ENCODE measurements at places on chromosomes 1 and 21.

GRCh38 chr1:98813738-98814309 lies 152.3 kb downstream of the SNX7 start:
- DNase-seq = no peak

DNA sequence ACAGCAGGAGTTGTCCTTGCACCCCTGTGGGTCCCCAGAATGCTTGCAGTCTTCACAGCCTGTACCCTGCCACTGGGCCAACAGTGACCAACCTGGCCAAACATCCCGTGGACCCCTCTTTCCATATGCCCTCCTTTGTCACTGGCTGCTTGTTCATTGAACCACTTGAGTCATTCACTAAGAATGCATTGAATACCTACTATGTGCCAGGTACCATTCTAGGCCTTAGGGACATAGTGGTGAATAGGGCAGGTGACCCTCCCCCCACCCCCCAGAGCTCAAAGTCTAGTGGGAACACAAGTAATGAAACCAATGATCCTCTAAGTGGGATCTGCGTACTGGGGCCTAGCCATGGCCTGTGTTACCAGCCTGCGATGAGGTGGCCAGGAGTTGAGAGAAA lies 28.2 kb downstream of the PIGP start:
- DNase-seq = no peak

DNA sequence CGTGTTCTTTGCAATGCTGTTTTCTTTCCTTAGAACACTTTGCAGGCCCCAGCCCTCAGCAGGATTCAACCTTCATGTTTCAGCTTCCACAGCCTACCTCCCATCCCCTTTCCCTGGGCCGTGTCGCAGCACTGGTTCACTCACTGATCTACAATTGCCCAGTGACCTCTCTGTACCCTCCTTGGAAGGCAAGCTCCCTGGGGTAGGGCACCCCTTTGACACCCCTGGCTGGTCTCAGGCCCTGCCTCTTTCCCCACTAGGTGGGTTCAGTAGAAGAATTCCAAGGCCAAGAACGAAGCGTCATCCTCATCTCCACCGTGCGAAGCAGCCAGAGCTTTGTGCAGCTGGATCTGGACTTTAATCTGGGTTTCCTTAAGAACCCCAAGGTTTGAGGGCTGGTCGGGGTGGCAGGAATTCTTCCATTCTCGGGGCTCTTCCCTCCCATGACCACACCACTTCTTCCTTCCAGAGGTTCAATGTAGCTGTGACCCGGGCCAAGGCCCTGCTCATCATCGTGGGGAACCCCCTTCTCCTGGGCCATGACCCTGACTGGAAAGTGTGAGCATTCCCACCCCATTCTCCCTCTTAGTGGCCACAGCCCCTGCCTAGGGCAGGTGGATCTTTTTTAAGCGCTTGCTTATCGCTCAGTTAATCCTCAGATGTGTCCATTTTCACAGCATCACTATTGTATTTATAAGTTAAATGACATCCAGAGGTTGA lies 7.3 kb downstream of the RHOC start:
- no peak for DNase-seq

DNA sequence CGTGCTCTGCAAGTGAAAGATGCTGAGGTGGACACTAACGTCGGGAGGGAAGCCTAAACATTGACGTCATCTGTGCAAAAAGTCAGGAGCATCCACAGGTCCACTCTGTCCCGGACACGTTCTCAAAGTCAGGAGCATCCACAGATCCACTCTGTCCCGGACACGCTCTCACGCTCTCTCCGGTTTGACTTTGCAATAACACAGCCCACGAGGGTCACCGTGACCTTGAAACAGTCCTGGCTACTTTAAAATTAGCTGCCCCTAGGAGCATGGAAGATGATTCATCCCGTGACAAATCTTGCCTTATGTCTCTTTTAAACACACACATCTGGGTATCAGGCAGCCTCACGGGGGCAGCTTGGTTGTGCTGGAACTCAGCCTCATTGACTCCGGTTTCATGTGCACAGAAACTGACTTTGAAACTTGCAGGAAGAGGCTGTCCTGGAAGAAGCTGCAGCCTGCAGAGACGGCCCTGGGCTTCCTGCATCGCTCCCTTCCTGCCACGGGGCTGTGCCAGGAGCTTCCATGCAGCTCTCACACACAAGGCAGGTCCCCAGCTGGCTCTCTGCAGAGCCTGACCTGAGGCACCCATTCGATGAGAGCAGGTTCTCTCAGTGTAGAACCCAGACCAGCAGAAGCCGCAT lies 18.1 kb upstream of the COL18A1 start:
- no peak for DNase-seq

DNA sequence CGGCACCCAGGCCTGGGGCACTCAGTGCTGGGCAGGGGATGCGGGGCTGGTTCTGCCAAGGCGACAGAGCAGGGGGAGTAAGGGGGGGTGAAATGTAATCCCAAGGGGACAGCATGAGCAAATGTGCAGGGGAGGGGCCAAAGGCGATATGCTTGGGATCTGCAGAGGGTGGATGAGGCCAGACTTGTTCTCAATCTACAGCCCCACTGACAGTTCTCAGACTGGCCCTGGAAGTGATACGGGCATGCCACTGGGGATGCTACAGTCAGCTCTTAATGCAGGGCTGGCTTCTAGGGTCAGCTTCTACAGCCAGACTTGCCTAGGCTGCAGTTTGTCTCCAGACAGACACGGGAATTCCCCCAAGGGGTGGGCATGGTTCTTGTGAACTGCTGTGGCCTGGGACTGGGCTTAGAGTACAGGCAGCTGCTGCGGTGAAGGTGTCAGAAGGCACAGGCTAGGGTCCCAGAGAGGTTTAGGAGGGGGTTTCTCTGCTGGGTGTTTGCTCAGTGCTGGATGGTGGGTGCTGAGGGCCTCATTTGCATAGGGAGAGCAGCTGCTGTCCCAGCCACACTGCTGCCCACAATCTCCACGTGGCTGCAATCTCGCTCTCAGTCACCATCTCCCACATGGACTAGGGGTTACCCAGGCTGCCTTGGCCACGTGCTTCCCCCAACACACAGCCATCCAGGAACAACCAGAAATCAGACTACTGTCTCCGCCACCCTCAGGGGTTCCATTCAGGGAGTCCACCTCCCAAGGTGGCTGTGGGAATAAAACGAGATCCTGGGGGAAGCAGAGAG lies 190.1 kb downstream of the HIVEP3 start:
- no peak for DNase-seq

GRCh38 chr1:14626869-14627607 lies 28.6 kb downstream of the KAZN start:
- no peak for DNase-seq

DNA sequence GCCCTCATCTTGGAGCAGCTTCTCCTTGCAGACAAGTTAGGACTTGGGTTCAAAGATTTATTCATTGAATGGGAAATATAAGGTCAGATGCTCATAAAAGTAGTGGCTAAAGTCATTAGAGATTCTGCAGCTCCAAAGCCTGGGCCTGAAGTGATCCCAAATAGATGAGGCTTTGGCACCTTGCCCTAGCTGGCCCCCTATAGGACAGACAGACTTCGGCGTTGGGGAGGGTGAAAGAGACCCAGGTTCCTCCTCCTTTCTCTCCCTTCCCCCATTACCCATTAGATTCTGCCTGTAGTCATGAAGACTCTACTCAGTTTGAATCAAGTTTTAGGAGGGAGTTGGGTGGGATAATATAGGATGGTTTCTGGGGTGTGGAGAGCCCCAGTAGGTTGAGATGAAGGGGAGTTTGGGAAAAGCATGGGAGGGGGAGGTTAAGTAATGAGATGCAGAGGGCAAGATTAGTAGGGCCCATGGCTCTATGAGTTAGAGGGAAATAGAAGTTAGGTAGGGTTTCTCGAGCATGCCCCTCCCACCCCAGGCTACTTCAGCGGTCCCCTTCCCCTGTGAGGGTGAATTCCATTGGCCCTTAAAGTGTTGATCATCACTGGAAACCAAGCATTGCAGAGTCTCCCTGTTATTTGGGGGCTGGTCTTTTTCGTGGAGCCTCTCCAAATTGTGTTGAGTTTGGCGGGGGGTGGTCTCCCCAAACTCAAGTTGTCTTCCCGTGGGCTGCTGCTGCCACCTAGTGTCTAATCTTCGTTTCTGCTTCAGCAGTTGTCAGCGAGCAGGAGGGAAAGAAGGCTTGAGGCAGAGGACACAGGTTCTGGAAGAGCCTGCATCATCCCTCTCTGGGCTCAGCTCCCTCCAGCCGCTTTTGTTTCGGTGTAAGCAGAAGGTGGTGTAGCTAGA lies 2.1 kb upstream of the AHDC1 start:
- no peak for DNase-seq

GRCh38 chr1:83632906-83633305 lies 366.0 kb downstream of the TTLL7 start:
- DNase-seq = no peak

DNA sequence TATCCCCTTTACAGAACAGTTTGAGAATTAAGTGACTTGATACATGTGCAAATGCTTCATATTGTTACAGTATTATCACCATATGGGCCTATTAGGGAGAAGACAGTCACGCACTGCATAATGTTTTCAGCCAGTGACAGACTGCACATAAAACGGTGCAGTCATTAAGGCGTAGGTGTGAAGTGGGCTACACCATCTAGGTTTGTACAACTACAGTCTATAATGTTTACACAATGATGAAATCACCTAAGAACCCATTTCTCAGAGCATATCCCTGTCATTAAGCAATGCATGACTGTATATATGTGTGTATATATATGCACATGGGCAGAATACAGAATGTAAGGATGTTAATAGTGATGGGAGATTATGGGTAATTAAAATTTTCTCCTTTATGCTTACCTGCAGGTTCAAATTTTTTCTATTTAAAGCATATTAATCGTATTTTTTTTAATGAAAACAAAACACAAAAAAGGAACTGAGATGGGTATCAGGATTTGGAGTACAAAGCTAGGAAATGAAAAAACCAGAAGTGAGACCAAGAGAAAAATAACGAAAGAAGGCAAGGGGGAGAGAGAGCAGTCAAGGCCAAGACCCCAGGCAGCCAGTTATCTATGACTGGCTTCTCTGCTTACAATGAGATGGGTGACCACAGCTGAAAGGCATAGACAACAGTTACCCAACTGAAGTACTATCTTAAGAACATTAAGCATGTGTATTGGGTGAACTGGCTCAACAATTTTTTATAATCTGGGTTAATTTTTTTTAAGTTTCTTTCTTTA lies 122.9 kb upstream of the DAB1 start:
- no peak for DNase-seq

GRCh38 chr21:27519361-27519760 lies 552.5 kb upstream of the ADAMTS5 start:
- DNase-seq = no peak

- peak; percentile 95 for DNase-seq
Observed at GRCh38 chr1:172398970-172399755, 21.3 kb upstream of the C1orf105 start.

DNA sequence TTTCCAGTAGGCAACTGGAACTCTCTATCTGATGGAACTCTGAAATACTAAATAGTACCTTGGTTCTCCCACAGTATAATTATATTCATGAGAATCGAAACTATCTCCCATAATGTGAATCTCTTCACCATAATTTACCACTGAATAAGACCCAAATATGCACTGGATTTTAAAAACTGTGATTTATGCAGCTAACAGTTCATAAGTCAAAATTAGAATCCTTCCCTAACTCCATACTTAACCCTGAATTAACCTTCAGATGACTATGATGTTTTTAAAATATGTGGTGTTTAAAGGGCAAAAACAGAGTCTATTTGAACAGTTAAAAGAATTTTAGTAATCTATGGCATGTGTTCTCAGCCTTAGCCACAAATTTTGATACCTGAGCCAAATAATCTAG lies 22.9 kb upstream of the SLC44A3 start:
- DNase-seq = no peak

DNA sequence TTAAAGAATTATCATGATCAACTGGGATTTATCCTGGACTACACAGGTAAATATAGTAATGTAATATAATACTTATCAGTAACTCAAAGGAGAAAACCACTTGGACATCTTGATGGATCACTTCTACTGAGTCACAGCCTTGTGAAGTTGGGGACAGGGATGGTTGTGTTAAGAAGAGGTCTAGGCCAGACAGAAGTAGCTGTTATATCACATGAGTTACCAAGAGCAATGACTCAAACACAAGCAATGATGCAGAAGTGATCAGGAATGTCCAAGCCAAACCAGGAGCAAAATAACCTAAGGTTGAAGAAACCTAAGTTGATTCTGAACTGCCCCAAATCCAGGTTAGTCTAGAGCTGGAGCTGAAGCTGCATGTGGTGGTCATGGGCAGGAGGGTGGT lies 424.5 kb upstream of the DAB1 start:
- DNase-seq = no peak

GRCh38 chr21:41147979-41148355 lies 20.0 kb upstream of the BACE2 start:
- DNase-seq = no peak

GRCh38 chr1:165844933-165845332 lies 17.5 kb downstream of the UCK2 start:
- DNase-seq = no peak

GRCh38 chr1:8555582-8555981 lies 237.7 kb downstream of the SLC45A1 start:
- no peak for DNase-seq

DNA sequence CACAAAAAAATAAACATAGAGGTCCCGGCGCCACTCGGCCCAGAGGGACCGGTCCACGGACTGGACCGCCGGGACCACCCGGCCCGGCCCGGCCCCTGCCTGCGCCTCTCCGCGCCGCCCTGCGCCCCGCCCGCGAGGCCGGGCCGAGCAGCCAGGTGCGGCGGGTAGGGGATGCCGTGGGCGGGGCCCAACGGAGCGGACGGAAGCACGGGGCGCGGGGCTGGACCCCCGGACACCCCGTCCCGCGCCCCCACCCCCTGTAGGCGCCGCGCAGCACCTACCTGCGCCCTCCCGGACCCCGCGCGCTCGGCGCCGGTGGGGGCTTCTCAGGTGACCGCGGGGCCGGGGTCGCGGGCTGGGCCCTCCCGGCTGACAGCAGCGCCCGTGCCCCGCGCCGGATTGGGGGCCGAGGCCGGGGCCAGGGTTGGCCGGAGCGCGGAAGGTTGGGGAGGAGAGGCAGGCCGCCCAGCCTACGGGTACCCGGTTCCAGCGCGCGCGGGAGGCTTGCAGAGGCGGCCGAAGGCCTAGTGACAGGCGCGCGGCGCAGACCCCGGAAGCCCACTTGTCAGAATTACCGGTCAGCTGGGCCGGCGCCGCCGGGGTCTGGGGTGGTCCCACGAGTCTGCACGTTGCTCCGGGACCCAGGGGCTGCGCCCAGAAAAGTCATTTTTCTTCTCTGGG lies 351.9 kb upstream of the CAMK1G start:
- DNase-seq = no peak
